Stimulated activated CD8-positive, alpha-beta memory T cell treated with anti-CD3 and anti-CD28 coated beads, Interleukin-15, amount 100 ng/mL, for 1 hour (primary cell): ENCODE measurements at places on chromosomes 16 and 17.

- DNase-seq, result no peak
These were observed 36.3 kb downstream of the CMTM3 start for GRCh38 chr16:66640724-66641314.

GRCh38 chr17:66491213-66491612, 188.8 kb downstream of the PRKCA start:
- DNase-seq, result no peak

DNA sequence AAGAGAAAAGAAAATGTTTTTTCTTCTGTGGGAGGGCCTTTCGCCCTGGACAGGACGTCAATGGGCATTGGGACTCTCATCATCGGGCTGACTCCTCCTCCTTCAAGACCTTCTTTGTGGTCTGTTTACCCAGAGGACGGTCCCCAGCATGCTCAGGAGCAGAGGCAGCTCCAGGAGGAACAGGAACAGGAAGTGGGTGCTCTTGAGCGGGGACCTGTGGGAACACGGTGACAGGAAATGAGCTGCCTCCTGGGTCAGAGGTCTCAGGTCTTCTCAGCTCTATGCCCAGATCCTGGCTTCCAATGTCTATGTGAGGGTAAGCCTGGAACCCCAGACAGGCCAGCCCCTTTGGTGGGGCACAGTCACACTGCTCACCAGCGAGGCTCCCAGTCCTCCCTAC, 12.2 kb downstream of the CD300LD start:
- DNase-seq, result no peak

GRCh38 chr16:3099732-3100499, 822 bp upstream of the ZSCAN10 start:
- DNase-seq, result peak; percentile 75

DNA sequence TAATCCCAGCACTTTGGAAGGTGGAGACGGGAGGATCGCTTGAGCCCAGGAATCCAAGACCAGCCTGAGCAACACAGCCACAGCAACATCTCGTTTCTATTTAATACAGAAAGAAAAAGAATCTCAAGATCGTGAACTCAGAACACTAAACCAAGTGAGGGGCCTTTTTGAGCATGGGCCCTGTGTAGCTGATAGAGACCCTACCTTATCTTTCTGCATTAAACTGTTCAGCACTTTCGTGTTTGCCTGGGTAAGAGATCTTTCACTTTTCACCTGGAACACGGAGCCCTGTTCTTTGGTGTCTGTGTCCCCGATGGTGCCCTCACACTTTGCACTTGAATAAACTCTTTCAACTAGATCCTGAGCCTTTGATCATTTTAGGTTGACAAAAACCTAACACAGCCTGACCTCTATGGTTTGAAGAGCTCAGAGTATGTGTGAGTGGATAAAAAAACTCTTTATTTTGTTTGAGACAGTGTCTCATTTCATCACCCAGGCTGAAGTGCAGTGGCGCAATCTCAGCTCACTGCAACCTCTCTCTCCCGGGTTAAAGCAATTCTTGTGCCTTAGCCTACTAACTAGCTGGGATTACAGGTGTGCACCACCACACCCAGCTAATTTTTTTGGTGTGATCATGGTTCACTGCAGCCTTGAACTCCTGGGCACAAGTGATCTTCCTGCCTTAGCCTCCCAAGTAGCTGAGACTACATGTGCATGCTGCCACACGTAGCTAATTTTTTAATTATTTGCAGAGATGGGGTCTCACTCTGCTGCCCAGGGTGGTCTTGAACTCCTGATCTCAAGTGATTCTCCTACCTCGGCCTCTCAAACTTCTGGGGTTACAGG, 83.8 kb upstream of the GRIN2A start:
- no peak for DNase-seq

DNA sequence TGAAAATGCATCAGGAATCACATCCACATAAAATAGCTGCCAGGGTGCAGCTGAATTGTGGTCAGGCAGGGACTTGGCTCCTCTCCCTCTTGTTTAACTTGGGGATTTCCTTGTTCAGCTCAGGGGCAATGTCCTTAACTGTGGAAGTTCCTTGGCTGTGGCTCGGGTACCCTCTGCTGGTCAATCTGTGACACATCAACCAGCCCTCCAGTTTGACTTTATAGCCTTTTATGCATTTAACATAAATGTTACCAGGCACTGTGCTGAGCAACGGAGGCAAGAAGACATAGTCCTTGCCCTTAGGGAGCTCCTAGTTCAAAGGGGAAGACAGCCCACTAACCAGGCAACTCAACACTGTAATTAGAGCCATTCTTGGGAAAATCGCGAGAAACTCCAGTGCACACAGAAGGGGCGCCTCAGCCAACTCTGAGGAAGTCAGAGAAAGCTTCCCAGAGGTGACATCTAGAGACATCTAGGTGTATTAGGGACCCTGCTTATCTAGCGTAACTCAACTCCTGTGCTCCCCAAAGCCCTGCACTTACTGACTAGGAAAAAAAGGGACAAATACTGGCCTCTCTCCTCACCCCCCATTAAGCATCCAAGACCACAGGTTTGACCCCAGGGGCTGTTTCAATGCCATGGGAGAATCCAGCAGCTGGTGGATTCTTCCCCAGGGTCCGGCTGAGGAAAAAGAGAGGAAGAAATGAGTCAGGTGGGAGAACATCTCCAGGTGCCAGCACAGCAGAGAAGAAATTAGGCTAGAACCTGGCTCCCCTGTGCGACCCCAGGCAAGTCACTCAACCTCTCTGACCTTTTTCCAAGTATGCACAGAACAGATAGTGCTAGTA, 17.3 kb upstream of the EEF2K start:
- DNase-seq, result no peak

DNA sequence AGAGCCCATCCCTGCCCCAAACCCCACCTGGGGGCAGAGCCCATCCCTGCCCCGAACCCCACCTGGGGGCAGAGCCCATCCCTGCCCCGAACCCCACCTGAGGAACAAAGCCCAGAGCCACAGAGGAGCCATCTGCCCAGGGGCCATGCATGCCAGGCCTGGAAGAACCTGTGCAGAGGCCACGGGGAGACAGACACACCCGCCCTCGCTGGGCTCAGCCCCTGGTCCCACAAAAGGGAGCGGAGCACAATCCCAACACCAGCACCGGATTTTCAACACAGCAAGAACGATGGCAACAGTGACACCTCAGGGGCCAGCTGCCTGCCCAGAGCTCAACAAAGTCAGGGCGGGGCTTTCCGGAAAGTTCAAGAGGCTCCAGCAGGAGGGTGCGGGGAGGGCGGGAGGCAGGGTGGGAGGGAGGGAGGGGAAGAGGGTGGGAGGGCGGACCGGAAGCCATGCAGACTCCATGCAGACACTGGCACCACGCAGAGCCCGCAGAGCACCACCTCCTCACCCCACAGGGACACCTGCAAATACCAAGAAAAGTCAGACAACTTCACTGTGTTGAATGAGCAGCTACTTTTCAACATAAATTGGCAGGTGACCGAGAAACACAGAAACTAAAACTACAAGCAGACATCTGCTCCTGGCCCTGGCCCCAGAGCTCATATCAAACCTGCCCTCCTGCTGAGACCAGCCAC, 27.9 kb upstream of the C16orf95 start:
- peak; percentile 4 for DNase-seq

GRCh38 chr16:84020353-84020752, 22.2 kb downstream of the SLC38A8 start:
- no peak for DNase-seq

- DNase-seq, result no peak
These were observed 10.3 kb downstream of the ZNF469 start for GRCh38 chr16:88393034-88393433.

DNA sequence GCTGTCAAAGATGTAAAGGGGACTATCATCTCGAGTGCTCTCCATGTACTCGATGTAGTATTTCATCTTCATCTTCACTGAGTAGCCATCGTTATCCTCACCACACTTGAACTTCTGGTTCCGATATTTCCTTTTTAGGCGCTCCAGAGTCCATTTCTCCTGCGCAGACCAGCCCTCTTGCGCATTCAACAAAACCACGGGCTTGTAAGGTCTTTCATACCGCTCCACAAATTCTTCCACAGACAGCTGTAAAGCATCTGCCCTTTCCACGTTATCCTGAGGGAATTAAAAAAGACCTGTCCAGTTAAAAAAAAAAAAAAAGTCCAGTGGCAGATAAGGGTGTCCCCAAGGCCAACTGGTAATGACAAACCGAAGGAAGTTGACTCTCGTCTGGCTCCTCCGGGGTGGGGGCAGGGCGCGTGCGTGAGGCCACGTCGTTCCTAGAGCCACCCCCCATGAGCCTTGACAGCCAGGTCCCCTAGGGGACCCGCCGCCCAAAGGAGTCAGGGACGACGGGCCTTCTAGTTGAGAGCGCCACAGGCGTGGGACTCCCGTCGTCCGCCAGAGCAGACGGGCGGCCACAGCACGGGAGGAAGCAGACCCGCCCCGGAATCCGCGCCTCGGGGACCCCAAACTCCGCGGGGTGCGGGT, 701 bp downstream of the JMJD6 start:
- DNase-seq, result peak; percentile 32
